ENCODE measurements at places on chromosomes 12 and 14.

DNA sequence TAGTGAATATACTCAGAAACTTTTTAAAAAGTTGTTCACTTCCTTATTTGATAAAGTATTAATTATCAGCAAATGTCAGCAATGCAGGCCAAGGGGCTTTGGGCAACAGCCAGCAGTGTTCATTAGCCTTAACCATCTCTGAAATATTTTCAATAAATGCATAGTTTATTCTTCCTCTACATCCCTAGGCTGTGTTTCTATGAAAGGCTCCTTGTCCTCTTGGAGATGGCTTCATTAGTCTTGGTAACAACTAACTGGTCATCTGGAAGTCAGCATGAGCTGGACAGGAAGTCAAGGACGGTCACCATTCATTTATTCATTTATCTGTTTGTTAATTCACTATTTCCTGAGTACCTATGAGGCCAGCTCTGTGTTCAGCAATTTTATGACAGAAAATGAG is 124.0 kb upstream of the TMEM132D start:
- DNase-seq, result no peak

- DNase-seq, result no peak
These were observed 73.4 kb upstream of the DDHD1 start for GRCh38 chr14:53226553-53226952.

DNA sequence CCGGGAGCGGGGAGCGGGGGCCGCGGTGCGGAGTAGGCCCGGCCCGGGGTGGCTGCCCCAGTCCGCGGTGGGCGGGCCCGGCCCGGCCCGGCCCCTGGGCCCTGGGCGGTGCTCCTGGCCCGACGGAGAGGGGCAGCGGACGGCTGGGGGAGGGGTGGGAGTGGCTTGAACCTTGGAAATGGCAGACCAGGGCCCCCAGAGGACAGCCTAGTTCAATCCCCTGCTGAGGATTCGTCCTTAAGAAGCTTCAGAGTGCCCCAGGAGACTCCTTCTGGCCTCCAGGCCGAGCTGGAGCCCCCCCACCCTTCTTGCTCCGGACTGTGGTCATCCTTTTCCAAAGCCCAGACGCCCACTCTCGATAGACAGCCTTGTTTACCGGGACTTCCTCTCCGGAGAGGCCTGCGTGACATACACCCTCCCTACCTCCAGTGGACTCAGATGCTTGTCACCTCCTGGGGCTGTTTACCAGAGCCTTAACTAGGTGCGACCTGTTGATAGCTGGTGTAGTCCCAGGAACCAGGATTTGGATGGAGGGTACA is 458 bp downstream of the KHNYN start:
- peak; percentile 58 for DNase-seq

DNA sequence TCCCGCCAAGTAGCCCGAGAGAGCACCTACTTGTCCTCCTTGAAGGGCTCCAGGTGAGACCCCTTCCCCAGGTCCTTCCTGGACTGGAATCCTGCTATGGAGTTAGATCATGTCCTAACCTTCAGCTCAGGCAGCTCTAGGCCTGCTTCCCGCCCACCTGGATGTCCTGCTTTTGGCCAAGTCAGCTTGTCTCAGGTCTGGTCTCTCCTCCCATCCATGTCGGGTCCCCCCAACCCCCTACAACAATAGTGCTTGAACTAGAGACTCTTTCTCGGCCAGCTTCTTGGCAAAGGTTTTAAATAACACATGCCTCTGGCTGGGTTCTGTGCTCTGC is 3.6 kb downstream of the NAB2 start:
- DNase-seq, result no peak

DNA sequence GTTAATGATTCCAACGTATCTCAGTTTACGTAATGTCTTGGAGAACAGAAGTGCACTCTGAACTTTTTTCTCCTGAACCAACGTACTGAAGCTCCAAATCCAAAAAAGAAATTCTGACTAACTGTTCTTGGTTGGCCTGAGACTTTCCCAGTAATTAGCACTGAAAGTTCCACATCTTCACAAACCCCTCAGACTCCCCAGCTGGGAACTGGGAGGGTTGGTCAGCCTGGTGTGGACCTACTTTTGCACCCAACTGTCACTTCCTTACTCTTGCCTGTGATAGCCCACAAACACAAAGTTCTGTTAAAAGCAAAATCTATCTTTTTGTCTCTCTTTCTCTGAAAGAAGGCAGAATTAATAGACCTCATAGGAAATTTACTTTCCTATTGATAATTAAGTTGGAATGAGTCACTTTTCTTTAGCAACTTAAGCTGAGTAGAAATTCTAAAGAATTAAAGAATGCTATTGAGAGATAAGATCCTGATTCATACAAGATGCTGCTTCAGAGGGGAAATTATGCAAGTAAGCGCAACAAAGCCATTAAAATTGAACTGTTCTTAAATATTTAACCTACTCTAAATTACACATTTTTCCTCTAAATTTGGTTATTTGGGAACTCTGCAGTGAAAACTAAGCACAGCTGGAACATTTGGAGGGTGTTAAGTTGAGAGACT is 155.0 kb downstream of the EPS8 start:
- DNase-seq, result no peak

DNA sequence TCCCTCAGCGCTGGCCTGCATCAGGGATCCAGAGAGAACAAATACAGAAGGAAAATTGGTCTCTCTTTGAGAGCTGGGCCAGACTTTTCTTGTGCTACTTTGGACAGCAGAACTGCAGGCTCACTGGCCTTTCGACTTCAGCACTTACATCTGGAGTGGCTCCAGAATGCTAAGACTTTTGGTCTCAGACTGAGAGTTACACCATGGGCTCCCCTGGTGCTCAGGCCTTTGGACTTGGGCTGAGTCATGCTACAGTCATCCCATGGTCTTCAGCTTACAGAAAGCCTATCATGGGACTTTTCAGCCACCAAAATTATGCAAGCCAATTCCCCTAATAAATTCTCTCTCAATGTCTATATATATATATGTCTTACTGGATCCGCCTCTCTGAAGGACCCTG is 9.0 kb upstream of the CD163 start:
- no peak for DNase-seq

- no peak for DNase-seq
These were observed 12.2 kb upstream of the TUBA1A start for GRCh38 chr12:49200919-49201594.

GRCh38 chr12:6970096-6970527 is 352 bp downstream of the PHB2 start:
- no peak for DNase-seq

DNA sequence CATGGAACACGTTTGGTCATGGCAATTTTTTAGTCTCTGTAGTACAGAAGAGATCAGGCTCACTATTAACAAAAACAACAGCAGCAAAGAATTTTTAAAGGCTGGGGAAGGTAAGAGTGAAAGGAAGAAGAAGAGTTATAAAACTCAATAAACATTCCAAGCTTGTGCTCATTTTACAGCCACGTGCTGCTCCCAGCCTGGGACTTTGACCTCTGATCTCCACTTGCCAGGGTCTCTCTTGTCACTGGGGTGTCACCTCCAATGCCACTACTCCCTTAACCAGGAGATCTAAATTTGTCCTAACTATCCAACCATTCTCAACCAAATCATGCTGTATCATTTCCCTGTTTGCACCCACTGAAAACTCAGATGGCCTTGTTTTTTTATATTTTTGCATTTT is 605.1 kb downstream of the VRK1 start:
- DNase-seq, result no peak

- no peak for DNase-seq
These were observed 87.2 kb downstream of the DAAM1 start for GRCh38 chr14:59275668-59276067.

GRCh38 chr12:88665071-88665470 is 84.8 kb upstream of the KITLG start:
- DNase-seq, result no peak

GRCh38 chr12:131986910-131987309 is 37.2 kb downstream of the EP400 start:
- DNase-seq, result no peak

GRCh38 chr14:30270200-30271161 is 288.5 kb upstream of the G2E3 start:
- peak; percentile 46 for DNase-seq

GRCh38 chr12:6390084-6390799 is 6.3 kb downstream of the LTBR start:
- no peak for DNase-seq

DNA sequence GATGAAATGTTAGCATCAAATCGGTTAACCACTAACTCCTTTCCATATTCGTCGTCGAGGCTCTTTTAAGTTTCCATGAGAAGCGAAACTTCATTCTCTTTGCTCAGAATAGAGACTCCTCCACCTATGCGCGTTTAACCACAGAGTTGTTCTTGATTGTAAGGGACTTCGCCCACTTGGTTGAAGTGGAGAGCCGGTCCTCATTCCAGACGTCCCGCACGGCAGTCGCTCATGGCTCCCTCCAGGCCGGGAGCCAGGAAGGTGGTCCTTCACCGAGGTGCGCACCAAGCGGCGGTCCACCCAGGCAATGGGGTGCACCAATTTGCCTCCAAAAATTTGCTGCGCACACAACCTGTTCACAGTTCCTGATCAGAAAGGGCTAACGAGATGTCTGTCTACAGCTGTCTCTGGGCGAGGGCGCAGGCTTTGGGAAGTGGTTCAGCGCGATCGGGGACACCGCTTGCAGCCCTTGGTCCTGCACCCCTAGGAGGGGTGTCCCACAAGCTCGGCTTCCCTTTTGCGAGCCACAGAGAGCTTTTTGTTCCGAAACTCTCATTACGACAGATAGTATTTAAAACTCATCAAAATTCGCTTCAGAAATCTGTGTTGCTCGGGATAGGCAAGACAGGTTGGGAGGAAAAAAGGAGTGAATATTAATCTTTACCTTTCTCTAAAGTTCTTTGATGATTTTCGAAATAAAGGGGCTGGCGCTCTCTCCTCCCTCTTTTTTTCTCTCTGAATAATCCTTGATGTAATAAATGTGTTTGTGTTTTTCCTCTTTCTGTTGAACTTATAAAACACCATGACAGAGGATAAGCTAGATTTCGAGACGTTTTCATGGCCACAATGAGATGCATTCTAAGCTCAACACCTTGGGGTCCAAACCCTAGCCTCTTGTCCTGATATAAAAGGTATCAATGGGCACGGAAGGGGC is 6.4 kb upstream of the ALX1 start:
- DNase-seq, result no peak

DNA sequence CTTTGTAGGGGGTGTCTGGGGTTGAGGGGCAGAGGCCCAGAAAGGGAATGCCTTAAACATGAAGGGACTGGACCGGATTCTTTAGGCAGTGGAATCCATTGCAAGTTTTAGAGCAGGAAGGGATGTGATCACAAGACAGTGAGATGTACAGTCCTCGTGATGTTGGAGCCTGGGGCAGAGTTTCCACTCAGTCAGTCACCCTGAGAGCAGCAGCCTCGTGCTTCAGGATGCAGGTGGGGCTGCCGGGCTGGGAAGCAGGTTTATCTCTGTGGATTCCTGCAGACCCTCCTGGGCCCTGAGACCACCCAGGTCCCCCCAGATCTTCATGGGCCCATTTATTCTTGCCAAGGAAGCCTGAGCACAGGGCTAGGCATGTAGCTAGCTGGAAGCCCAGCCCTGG is 38.5 kb downstream of the RIN3 start:
- DNase-seq, result no peak

GRCh38 chr14:69672356-69672755 is 61.0 kb downstream of the SUSD6 start:
- DNase-seq, result no peak

DNA sequence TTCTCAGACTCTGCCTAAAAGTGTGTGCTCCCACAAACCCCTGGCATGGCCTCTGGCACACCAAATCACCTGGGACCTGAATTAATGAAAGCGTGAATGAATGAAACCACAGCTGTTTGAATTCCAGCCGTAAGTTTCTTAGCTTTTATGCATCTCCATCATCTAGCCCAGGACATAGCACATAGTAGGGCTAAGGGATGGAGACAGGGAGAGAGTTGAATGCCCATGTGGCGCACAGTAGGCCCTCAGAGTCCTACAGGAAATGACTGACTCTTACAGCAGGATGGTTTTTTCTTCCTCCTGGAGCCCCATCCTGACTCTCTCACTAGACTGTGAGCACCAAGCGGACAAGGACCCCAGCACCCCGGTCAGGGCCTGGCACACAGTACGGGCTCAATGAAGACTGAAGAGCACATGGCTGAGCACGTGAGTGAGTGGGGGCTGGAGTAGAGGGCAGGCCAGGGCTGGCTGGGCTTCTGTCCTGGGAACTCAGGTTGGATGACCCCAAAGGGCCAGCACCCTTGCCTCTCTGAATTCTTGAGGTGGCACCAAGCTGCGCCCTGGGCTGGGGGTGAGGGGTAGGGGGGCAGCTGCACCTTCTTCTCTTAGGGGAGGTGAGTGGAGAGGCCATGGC is 351.3 kb downstream of the MED13L start:
- no peak for DNase-seq

DNA sequence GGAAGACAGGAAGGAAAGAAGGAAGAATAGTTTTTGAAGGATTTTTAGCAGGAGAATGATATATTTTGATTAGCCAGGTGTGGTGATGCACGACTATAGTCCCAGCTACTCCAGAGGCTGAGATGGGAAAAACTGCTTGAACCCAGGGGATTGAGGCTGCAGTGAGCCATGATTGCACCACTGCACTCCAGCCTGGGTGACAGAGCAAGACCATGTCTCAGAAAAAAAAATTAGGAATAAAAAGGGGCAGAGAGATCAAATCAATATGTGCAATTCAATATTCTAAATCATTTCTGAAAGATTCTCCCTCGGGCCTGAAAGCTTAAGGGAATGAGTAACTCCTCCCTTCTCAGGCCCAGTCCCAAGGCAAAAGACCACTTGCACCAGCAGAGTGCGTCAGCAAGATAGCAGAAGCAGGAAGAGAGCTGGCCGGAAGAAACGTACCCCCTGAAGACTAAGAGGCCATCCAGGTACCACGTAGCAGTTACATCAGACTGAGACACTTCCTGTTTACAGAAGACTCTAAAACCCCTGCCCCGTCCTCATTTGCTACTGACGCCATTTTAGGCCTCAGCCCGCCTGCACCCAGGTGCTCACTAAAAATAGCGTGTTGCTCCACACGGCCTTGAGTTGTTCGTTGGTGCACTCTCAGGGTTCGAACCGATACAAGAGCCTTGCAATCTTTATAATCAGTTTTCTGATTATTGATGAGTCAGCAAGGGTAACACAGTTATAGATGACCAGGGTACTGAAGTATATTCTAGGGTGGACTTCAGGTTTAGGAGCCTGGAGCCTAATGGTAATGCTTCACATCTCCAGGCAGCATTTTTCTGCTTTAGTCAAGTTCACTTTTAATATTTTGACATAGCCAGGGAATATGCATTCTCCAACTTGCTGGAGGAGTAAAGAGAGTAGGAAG is 57.7 kb upstream of the CSRP2 start:
- no peak for DNase-seq

GRCh38 chr14:22386924-22387775 is 201.9 kb downstream of the DAD1 start:
- peak; percentile 31 for DNase-seq
